ENCODE measurements at places on chromosomes 6 and 20.

DNA sequence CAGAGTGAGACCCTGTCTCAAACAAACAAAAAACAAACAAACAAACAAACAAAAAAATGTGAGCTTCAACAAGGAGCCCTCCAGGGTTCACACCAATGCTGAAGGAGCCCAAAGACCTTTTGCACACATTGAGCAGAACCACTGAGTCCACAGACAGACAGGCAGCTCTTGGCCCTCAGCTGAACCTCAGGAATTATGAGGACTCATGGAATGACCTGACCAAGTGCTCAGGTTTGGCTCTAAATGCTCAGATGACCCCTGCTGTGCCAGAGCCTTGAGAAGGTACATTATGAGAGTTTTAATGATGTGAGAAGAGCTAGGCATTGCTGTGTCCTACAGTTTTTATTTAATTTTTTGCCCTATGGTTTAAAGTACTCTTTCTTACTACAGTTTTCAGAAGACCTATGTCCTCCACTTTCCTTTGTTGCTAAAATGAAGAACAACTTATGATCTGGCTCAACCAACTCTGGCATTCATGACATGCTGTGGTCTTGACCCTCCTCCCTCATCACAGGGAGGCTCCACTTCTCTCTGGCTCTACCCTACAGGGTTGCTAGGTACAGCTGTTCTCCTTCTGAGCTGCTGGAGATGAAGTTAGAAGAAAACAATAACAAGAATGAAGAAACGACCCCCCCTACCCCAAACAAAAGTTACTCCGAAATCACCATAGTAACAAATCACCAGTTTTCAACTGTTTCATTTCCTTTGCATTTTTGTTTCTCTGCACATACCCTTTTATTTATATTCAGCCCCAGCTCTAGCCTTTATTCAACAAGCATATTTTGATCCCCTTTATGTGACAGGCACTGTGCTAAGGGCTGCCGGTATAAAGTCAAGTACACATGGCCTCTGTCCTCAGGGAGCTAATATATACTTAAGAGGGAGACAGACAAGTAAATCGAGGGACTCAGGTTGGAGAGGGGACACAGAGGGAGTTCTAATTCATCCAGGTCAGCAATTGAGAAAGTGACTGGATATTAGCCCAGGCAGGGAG, 128.7 kb upstream of the TRAF3IP2 start:
- no peak for DNase-seq

GRCh38 chr6:152351110-152351509, 286.1 kb downstream of the SYNE1 start:
- no peak for DNase-seq

DNA sequence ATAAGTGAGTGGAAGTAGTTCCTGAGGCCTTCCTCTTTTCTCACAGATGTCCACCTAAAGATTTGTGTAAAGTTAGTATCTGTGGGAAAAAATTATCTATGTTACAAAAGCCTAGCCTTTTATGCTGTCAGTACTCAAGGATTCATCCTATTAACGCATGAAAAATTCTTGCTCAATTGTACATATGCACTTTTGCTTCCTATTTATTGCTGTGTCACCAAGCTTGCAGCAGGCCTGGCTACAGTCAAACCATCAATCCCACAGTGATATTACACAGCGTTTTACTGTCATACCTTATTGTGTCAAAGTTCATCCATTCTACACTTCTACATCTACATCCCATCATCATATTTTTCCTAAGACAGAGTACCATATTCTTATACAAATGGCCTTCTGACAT, 151.1 kb upstream of the PLN start:
- DNase-seq: no peak

GRCh38 chr6:6870921-6871320, 236.8 kb upstream of the RREB1 start:
- DNase-seq: no peak

- no peak for DNase-seq
Observed at GRCh38 chr6:79571030-79571367, 33.8 kb upstream of the LCA5 start.

- peak; percentile 84 for DNase-seq
Observed at GRCh38 chr20:63980317-63980805, 571 bp upstream of the PRPF6 start.

DNA sequence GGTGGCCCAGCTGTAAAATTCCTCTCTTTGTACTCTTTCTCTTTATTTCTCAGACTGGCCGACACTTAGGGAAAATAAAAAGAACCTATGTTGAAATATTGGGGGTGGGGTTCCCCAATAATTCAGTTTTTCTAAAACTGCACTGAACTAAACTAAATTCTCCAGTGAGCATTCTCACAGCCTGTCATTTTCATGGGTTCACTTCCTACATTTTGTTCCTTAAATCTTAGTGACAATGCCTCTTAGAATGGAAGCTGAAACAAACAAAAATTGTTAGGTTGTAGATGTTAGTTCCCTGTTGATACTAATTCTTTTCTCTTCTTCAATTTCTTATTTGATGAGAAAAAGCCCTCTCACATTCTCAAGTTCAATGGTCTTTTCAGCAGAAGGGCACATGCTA, 35.8 kb upstream of the IFNGR1 start:
- DNase-seq: no peak

DNA sequence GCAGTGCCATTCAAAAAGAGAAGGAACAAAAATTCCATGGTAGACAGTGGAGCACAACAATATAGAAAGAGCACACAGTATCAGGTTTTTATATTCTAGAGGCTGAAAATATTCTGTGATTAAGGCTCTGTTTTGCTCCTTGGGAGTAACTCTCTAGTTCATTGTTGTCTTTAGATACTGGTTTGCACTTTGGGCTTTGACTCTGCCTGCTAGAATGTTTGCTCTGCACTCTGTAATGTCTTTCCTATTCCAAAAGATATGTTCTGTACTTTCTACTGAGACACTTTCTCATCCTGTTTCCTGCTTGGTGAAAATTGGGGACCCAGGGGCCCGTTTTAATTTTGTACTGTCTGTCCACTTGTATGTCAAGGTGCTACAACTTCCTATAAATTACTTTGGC, 564.7 kb downstream of the BMP2 start:
- DNase-seq: no peak

DNA sequence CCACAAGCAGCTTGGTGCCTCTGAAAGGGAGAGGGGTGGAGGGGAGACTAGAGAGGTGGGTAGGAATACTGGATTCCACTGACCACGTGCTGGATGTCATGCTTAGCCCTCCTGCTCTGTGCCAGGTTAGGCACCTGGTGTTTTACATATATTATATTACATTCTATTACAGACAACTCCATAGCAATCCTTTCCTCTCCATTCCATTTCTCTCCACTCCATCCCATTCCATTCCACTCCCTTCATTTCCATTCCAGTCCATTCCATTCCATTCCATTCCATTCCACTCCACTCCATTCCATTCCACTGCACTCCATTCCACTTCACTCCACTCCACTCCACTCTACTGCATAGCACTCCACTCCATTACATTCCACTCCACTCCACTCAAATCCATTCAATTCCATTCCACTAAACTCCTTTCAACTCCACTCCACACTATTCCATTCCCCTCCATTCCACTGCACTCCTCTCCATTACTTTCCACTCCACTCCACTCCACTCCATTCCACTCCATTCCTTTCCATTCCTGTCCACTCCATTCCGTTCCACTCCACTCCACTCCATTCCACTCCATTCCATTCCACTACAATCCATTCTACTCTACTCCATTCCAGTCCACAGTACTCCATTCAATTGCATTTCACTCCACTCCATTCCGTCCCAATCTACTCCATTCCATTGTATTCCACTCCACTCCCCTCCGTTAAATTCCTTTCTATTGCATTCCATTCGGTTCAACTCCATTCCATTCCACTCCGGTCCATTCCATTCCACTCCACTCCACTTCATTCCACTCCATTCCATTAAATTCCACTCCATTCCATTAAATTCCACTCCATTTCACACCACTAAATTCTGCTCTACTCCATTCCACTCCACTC, 27.2 kb upstream of the DEFB125 start:
- DNase-seq: no peak

DNA sequence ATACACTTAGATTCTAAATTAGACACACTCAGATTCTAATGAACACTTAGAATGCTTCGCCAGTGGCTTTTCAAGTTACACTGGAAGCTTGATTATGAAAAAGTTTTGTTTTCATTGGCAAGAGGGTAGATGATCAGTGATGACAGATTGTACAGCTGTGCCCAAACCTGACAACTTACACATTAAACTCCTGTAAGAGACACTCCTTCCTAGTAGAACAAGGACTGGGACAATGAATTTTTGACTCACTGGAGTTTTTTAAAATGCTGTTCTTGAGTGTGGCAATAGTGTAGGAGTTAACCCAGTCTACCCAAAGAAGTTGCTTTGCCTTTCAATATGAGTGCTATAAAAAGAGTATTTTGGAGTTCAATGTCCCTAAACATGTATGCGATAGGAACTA, 140.8 kb downstream of the SLC16A10 start:
- DNase-seq: peak; percentile 41

- no peak for DNase-seq
Observed at GRCh38 chr6:137754366-137754765, 112.7 kb upstream of the TNFAIP3 start.

GRCh38 chr20:44901974-44902373, 7.9 kb upstream of the PABPC1L start:
- DNase-seq: no peak

DNA sequence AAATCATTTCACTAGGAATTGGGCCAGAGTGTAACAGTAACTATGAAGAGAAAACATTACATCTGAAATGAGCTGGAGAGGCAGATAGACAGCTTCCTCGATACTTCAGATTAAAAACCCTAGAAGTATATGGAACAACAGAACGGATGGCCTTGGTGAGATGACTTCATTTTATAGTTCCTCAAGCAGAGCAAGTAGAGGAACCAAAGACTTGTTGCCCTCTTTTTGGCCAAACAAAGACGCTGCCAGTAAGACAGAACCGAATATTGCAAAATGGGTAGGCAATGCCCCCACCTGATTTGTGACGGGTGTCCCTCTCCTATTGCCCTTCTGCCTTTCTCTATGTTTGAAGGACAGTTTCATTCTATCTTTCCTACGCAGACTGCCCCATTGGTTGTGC, 53.5 kb downstream of the AGPAT4 start:
- no peak for DNase-seq

DNA sequence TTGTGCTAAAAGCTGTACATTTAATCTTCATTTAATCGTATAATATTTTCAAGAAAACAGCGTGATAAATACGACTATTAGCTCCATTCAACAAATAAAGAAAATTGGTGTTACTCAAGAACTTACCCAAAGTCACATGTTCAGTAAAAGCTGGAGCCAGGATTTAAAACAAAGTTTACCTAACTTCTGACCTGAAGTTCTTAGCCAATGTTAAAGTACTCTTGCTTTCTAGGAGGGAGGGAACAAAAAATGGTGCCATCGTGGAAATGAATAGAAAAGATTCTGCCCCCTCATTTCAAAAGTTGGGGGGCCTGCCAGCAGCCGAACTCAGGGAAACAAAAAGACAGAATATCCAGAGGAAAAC, 395.8 kb downstream of the CD109 start:
- DNase-seq: no peak

DNA sequence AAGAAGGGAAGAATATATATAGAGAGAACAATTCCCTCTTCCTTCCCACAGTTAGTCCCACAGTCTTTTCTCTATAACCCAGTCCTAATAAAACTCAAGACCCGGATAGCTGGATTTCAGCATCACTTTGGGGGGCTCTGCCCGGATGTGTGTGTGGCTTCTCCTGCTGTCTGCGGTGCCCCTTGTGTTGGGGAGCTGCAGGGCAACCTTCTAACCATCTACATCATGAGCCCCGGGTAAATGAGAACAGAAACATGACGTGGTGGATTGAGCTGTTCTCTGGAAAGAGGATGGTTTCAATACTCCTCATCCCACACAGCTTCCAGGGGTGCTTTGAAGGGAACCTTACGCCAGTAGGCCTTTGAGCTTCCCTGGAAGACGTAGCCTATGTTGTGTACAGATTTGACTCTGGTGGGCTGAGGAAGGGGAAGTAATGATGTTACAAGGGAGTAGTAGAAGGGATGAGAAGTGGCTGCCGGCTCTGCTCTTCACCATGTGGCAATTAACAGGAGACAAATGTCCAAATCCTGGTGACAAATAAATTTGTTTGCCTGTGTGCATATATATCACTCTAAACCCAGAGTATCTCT, 13.5 kb upstream of the PRDM1 start:
- DNase-seq: no peak

DNA sequence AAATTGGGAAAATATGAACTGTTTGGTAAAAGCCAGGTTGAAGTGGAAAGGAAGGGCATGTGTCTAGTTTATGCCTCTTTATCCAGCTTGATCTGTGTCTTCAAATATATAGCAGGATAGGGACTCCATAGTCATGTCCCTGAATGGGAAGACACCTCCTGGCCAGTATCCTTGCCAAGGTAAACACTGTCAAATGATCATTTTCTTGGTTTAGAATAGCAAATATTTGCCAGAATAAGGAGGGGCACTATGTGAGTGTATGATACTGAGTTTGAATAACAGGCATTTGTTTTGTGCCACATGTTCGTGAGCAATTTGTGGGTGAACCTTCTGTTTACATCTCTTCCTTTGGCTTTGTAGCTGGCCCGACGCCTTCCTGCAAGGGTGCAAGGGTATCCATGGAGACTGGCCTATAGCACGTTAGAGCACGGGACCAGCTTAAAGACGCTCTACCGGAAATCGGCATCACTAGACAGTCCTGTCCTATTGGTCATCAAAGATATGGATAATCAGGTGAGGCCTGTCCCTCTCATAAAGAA, 34.2 kb upstream of the HINT3 start:
- no peak for DNase-seq

DNA sequence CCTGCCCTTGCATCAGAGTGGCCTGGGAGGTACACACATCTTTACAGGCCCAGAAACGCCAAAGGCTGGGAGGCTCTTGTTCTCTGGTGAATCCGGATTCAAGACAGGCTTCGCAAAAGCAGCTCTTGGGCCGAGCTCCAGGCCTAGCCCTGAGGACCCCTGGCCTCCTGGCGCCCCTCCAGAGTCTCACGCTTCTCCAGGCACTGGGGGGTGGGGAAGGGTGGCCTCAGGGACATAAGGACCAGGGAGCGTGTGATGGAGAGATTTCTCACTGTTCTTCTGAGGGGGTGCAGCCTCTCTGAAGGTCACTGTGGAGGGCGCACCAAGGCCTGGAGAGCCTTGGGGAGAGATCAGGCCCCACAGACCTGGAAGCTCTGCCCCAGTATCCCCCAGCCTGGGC, 349.2 kb downstream of the ZFAND3 start:
- no peak for DNase-seq

Data from foreskin keratinocyte (primary cell).